SHP77 treated with DMSO at 0.1 percent for 48 hours (cell line): ENCODE measurements at places on chromosomes 1 and 21.

DNA sequence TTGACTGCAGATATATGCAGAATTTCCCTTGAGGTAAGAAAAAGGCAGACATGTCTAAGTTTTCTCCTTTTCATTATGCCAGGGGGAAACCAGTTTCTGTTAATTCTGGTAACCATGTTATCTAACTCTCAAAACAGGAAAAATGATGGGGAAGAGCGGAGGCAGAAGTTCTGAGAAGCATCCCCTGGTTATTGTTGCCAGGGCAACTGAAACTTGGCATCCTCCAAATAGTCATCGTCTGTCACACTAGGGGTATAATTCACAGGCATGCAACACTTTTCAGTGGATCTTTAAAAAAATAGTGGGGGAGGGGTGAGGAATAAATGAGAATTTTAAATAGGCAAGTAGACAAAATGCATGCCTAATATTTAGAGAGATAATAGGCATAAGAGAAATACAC, 715.3 kb upstream of the CXADR start:
- DNase-seq: no peak

DNA sequence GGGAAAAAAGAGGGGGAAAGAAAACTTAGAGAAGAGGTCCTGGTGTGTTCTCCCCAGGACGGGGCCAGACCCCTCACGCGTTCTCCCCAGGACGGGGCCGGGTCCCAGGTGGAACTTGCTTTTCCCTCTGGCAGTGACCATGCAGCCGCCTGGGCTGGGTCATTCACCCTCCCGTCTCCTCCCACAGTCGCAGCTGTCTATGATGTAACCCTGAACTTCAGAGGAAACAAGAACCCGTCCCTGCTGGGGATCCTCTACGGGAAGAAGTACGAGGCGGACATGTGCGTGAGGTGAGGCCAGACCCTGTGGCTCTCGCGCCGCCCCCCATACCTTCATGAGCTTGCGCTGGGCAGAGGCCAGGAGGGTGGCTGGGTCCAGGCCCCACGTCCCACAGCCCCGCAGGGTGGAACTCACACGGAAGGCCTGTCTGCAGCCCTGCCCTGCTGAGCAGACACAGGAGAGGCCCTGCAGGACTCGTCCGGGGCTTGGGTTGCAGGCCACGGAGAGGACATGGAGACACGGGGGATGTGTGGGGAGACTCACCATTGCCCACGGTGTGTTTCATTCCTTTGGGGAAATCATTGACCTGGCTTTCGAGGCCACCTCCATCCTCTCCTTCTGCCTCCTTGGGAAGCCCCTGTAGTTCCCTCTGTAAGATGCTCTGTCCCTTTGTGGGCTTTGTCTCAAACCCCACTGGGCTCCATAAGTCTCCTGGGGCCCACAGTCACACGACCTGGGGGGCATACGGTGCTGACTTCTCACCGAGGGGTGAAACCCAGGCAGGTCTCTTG, 40.7 kb upstream of the TRAPPC10 start:
- DNase-seq: no peak

DNA sequence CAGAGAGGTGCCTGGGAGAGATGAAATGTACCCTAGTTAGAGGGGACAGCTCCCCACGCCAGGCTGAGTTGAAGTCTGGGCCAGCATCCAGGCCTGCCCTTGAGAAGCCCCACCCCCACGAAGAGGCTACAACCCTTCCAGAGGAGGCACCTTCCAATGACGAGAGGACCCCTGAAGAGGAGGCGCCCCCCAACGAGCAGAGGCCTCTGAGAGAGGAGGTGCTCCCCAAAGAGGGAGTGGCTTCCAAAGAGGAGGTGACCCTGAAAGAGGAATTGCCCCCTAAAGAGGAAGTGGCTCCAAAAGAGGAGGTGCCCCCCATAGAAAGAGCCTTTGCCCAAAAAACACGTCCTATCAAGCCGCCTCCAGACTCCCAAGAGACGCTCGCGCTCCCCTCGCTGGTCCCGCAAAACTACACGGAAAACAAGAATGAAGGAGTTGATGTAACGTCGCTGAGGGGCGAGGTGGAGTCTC, 3.1 kb downstream of the EVA1B start:
- no peak for DNase-seq

- no peak for DNase-seq
These were observed 14.8 kb upstream of the NCMAP start for GRCh38 chr1:24540906-24541710.

DNA sequence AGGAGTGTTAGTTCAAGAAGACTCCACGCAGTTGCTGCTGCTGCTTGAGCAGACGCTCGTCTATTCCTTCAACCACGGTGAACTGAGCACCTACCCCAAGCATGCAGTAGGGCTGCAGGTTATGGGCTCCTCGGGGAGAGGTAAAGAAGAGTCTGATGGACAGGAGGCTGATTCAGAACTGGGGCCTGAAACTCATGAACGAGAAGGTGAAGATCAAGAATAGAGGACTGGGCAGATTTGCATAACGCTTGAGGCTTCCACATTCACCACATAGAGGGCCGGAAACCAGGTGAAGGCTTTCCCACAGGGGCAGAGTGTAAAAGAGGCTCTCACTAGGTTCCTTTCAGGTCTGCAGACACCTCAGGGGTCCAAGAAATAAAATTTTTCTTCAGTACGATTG, 9.1 kb downstream of the ABCA4 start:
- no peak for DNase-seq

DNA sequence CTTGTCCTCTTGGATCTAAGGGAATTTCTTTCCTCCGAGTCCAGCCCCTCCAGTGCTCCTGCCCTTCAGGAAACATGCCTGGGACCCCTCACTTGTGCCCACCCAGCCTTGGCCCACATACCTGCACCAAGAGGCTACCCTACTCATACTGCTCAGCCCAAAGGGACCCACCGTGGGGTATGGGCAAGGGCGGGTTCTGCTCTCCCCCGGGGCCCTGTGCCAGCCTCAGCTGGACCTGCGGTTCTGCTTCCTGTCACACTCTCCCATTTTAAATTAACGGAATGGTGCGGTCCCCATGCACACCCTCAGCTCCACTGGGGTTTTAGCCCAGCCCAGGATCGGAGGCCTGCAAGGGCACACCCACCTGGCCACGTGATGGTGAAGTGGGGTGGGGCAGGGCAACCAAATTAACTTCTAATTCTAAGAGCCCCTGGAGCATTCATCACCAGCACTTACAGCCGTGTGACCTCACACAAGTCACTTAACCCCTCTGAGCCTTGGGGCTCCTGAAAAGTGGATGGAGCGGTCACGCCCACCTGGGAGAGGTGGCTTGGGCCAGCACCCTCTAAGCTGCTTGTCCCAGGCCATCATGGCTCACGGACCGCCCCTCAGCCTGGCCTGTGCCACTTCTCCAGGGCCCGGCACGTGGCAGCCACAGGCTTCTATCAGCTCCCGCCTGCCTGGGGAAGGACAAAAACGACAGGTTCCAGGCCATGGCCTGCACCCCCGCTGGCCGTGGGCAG, 28.3 kb downstream of the TP73 start:
- no peak for DNase-seq

- no peak for DNase-seq
These were observed 141.4 kb upstream of the ZNHIT6 start for GRCh38 chr1:85849660-85850059.

DNA sequence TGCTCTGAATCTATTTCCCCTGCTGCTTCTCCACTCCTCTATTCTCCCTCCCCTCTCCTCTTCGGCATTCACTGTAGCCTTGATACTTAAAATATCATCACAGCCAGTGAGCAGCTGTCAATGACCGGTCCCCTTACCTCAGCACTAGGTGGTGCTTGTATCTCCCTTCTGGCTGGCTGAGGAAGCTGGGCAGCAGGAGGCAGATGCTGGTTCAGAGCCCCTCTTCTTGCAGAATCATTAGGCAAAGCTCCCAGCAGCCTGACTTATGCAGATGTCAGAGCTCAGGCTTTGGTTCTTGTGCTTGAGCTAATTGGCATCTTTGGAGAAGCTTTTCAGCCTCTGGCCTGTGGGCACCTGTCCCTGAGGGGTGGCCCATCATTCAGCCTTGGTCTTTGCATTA, 31.9 kb upstream of the KCNA2 start:
- DNase-seq: no peak

DNA sequence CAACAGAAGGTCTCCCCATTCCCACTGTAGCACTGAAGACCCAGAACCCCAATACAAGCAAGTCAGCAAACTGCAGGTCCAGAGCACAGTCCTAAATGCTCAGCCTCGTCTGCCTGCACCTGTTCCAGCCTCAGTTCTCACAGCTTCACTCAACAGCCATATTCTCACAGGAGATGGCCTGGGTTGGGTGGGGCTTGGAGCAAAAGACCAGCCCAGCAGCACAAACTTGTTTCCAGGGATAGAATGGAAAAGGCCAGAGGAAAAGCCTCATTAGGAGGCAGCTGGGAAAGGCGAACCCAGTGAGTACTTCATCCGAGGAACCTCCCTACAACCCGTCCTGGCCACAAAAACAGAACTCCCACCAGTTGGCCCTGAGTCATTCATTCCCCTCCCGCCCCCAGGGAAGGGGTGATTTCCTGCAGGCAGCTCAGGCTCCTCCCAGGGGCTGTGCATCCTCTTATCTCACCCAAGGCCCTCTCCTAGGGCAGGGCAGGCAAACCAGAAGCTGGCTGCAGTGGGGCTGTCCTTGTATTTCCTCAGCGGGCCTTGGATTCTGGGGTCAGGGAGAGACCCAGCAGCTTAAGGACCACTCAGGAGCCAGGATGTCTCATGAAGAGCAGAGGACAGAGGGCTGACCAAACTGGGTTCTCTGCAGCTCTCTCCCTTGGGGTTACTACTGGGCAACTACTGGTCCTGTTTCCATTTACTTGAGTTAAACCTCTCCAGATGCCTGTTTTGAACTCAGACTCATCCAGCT, 7.4 kb upstream of the MPL start:
- no peak for DNase-seq

DNA sequence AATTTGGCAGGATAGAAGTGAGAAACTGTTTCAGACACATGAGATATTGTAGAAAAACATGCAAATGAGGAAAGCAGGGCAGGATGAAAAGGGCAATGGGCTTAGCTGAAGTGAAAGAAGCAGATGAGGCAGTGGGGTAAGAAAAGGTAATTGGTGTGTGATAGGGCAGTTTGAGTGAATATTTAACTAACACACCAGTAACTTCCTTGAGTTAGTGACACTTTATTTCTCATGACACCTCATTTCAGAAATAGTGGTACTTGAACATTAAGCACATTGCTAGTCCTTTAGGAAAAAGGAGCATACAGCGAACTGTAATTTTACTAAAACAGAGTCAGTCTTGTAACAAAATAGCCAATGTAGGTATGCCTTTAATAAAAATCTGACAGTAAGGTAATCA, 415.0 kb downstream of the DPYD start:
- no peak for DNase-seq

GRCh38 chr1:62585469-62586155, 11.7 kb upstream of the ANGPTL3 start:
- DNase-seq: no peak

GRCh38 chr1:20480951-20481617, 4.9 kb downstream of the CAMK2N1 start:
- no peak for DNase-seq

DNA sequence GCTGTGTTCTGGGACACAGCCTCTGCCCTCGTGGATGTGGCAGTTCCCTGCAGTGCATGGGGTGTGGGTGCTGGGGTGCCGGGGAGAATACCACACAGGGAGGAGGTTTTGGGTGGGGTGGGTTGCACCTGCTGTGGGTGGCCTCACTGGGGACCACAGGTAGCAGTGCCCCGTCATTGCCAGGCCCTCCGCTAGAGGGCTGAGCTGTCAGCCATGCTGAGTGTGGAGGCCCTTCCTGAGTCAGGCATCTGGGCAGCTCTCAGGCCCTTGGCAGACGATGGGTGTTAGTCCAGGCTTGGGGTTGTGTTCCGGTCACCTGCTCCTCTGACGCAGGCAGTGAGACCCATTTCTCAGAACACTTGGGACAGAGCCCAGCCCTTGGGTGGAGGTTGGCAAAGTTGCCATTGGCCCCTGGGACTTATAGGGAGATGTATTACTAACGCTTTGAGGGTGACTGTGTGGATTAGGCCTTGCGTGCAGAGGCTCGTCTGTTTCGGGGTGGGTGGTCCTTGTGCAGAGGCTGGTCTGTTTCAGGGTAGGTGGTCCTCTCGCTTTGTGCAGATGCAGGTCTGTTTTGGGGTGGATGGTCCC, 23.9 kb downstream of the PCNT start:
- DNase-seq: no peak

DNA sequence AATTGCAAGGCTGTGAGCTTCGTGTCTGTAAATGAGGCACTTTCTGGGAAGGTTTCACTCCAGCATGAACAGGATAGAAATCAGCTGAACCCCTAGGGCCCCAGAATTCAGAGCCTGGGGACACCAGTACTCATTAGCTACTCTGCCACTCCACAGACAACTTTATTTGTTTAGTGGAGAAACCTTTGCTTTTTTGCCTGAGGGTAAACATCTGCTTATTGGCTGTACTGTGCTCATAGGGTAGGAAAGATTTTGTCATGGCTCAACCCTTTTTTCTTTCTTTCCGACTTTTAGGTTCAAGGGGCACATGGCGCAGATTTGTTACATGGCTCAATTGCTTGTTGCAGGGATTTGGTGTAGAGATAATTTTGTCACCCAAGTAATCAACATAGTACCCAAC, 138.4 kb upstream of the BACE2 start:
- no peak for DNase-seq

DNA sequence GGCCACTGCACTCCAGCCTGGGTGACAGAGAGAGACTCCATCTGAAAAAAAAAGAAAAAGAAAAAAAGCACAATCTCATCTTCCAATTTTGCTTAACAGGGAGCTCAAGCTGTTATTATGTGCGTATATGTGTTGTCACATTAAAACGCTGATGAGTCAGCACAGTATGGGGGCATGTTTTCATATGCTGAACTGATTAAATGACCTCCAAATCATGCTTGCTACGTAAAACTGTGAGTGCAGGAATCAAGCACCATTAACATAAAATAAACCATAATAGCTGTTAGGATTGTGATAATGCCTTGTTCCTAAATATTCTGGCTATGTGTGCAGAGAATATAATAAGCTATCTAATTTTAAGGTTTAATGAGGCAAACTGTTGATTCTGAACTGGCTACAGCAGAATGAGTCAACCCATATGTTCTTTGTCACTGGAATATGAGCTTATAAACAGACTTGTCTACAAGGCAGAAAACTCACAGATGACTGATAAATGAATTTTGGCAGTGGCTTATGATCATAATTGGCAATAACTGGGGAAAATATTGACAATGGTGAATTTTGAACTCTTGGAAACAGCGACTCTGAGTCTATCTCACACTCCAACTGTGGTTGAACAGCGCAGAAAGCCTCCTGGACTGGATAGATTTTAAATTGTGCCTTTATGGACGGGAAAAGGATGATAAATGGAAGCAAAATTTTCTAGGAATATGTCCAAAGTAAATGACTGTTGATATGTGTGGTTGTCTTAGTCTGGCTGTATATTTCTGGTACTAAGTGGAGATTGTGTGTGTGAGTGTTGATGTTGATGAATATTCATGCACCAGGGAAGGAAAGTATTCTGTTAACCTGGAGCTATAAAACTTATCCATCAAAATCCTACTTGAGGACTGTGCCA, 75.5 kb downstream of the VCAM1 start:
- no peak for DNase-seq

DNA sequence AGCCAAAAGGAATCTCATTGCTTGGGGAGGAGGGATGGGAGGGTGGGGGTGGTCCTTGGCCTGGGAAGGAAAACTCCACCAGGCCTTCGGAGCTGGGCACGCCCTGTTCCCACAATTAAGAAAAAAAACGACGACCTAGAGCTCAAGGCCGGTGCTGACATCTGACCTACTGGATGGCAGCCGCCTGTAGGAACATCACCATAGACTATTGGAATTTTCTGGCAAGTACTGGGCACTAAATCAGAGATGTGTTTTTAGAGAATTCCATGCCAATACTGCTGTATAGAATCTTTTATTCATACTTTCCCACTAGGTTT, 729 bp downstream of the NADK start:
- no peak for DNase-seq

- no peak for DNase-seq
These were observed 39.1 kb downstream of the FBXO2 start for GRCh38 chr1:11615090-11615489.
